Small intestine (tissue), 16 donors: ENCODE measurements at places on chromosomes 7 and 10.

GRCh38 chr10:80589726-80590373 lies 52.1 kb downstream of the SH2D4B start:
- no peak overlapping the region for H3K4me3 ChIP-seq
- H3K4me1 ChIP-seq = no peaks in the 10 kb centered on the region
- DNase-seq = no peak
- H3K27me3 ChIP-seq = no peaks in the 10 kb centered on the region

- H3K36me3 ChIP-seq = no peaks in the 10 kb centered on the region
- no peaks in the 10 kb centered on the region for H3K27me3 ChIP-seq
- no peak overlapping the region for H3K4me3 ChIP-seq
Observed at GRCh38 chr10:117536866-117537435, 5.6 kb upstream of the EMX2 start.

GRCh38 chr7:28890137-28890536 lies 68.0 kb downstream of the TRIL start:
- no peaks in the 10 kb centered on the region for H3K27me3 ChIP-seq
- no peak overlapping the region for H3K4me3 ChIP-seq
- H3K36me3 ChIP-seq = no peaks in the 10 kb centered on the region
- no peak for DNase-seq
- peaks cover 8% of the 10 kb centered on the region for H3K4me1 ChIP-seq

DNA sequence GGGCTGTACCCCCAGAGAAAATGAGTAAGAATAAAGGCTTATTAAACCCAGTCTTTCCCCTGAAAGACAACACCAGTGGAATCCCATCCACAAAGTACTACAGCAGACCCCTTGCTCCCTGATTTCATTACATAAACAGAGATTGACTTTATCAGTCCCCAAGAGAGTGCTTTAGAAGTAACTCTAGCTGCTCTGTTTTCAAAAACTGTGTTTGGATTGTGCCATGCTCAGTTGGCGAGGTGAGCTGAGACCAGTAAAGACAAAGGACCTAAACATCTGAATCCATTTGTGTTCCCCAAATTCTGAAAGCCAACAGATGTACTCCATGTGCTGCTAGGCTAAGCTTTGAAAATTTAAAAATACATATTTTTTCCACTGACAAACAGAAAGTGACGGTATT lies 127.0 kb downstream of the ATE1 start:
- H3K27ac ChIP-seq = no peak overlapping the region
- no peak for DNase-seq
- peaks cover 1% of the 10 kb centered on the region for H3K36me3 ChIP-seq
- no peaks in the 10 kb centered on the region for H3K27me3 ChIP-seq
- no peaks in the 10 kb centered on the region for H3K4me1 ChIP-seq

DNA sequence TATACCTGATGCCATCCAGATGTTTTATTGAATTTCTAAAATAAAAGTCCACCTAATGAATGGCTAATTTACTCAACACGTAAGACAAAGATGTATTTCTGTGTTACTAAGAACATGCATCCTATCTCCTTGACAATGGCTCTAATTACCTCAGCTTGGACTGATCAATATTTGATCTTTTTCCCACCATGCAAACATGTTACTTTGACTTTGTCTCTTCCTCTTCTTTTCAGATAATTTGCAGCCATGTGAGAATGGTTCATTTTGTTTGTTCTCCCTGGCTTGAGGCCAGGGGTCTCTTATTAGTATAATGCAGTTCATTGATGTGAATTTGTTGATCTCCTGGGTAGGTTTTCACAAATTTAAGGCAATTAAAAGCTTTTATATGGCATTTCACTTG lies 302.1 kb downstream of the ADK start:
- DNase-seq = no peak
- H3K4me3 ChIP-seq = no peak overlapping the region
- no peak overlapping the region for H3K27ac ChIP-seq
- H3K27me3 ChIP-seq = no peaks in the 10 kb centered on the region
- H3K4me1 ChIP-seq = no peaks in the 10 kb centered on the region
